ENCODE measurements at places on chromosomes 3 and 15.
A peak's percentile ranks its signal among the peaks of the same experiment; 100 is the strongest.

DNA sequence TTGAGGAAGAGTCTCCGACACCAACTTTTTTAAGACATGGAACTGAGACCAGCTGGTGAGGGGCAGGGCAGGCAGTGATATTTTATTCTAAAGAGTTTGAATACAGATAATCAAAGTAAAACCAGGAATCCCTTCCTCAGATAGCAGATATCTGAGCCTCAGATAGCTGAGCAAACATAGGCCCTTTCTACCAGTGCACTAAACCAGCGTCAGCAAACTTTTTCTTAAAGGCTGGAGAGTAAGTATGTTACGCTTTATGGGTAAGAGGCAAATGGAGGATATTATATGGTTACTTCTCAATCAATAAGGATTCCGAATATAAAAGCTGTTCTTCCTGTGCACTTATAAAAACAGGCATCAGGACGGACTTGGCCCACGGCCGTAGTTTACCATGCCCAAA, 73.9 kb downstream of the WNT5A start:
- no peak for DNase-seq

- DNase-seq = no peak
Observed at GRCh38 chr15:77985931-77986480, 91.5 kb downstream of the TBC1D2B start.

GRCh38 chr15:29124581-29125381, 144.8 kb downstream of the NSMCE3 start:
- DNase-seq = peak; percentile 54

DNA sequence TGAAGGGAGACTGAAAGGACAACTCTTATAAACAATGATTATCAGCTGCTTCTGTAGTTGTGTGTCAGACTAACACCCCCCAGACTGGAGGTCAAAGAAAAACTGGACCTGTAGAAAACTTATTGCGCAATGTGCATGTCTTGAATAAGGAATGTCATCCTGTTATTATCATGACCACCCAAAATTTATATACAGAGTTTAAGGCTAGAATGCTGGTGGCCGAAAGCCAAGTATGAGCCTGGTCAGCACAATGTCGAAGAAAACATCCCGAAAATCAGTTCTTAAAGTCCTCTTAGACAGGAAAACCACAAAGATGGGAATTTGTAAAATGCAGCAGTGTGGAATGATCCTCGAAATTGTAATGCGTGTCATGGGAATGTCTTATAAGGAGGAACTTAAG, 29.3 kb downstream of the RFTN1 start:
- DNase-seq = peak; percentile 99

DNA sequence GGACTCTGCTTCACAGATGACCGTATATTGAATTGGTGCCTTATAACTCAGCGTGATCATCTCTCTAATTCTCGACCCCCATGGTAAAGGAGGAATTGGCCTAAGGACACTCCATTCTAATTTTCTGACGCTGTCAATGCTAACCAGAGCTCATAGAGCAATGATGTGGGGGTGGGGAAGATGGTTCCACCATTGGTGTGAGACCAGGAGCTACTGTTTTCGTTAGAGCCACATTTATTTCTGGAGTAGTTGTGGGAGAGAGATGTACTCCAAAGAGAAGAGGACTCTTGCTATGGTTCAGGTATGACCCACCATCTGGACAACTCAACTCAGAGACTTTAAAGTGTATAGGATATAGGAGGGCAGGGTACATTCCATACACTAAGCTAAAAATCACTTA, 16.3 kb downstream of the ZBTB38 start:
- DNase-seq = no peak

- DNase-seq = peak; percentile 45
Observed at GRCh38 chr3:119417771-119418512, 45.5 kb downstream of the TMEM39A start.

- DNase-seq = peak; percentile 58
Observed at GRCh38 chr15:70091726-70092463, 5.8 kb downstream of the TLE3 start.

DNA sequence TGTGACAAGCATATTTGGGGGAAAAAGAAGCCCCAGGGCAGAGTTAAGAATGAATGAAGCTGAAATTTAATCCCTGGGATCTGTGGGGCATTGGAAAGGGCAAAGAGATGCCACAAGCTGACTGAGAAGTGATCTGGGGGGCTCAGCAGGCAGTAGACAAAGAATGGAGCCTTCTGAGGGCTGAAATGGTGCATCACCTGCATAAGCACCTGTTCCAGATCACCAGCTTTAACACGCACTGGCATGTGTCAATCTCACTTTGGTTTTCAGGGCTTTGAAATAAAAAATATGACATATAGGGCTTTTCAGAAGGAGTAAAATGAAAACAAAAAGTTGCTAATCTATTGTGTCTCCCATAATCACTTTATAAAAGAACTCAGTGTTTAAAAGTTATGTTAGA, 210.8 kb upstream of the ARHGEF26 start:
- no peak for DNase-seq

GRCh38 chr15:81752546-81752942, 293.3 kb downstream of the MEX3B start:
- DNase-seq = peak; percentile 28

DNA sequence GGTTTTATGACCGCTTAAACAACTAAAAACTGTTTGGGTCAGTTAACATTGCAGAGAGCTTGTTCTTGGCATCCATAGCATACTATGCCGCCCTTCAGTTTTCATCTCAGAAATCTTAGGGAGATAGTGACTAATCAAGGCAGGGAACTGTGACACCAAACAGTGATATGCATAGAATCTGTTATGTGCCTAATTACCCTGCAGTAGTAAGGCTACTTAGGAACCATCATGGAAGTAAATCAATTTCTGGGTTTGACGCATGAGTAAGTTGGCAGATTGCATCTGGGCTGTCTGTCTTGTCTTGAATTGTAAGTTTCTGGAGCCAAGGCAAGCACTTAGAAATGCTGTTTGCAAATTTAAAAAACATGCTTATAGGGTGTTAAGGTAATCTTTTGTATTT, 22.5 kb downstream of the KCTD6 start:
- DNase-seq = no peak

GRCh38 chr3:123161167-123161566, 40.6 kb upstream of the SEC22A start:
- no peak for DNase-seq

- no peak for DNase-seq
Observed at GRCh38 chr3:30289766-30290165, 316.6 kb upstream of the TGFBR2 start.

GRCh38 chr3:105728771-105729312, 140.0 kb downstream of the CBLB start:
- peak; percentile 27 for DNase-seq

DNA sequence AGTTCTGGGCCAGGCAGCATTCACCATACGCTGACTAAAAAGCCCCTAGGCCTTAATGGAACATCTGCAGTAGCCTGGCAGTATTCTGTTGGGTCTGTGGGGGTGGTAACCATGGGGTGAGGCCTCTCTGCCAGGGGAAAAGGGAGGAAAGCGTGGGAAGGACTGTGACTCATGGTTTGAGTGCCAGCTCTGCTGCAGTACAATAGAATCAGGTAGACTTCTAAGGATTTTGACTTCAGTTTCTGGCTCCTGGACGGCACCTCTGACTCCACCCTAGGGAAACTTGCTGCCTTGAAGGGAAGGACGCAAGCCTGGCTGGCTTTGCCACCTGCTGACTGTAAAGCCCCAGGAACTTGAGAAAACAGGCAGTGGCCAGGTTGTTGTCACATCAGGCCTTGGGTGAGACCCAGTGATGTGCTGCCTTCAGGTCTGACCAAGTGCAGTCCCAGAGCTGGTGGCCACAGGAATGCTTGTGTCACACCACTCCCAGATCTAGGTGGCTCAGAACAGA, 148.6 kb downstream of the SUCNR1 start:
- DNase-seq = peak; percentile 21

- no peak for DNase-seq
Observed at GRCh38 chr15:43526261-43526930, 9.0 kb downstream of the MAP1A start.

- DNase-seq = no peak
Observed at GRCh38 chr15:45199136-45199810, 11.5 kb upstream of the SHF start.

- no peak for DNase-seq
Observed at GRCh38 chr3:10757821-10758130, 58.3 kb upstream of the SLC6A11 start.

GRCh38 chr3:164040991-164041390, 1037.3 kb downstream of the SI start:
- peak; percentile 0 for DNase-seq

- DNase-seq = peak; percentile 80
Observed at GRCh38 chr3:56862352-56863062, 60.8 kb upstream of the ARHGEF3 start.

DNA sequence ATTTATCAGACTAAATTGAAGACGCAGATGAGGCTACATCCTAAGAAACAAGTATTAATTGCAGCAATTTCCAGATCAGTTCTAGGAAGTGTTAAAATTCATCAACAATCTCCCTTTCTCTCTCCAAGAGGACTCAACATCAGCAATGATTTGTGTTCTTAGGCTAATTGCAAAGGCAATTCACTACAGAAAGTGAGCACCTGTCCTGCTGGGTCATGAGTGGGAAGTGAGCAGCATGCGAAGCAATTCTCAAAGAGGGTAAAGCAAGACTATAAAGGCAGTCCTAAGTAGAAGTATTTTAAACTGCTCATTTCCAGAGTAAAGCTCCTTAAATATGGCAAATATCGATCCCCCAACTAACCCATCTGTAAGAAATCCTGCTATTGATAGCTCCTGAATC, 1191.0 kb upstream of the ALCAM start:
- DNase-seq = no peak

All from choroid plexus epithelial cell (primary cell).